Testis (tissue), 5 donors: ENCODE measurements at places on chromosomes 4 and X. TPM values are rescaled to one million over a fixed set of nuclear protein-coding genes. Genes with fewer than 3 reads are reported as not detected.

The NHSL2 gene
- total RNA-seq = 33.1 TPM

The OPHN1 gene
- total RNA-seq = 5.7 TPM

The PNMA5 gene
- 13.0 TPM for total RNA-seq

The RAB40AL gene
- total RNA-seq = 4.3 TPM
